Stimulated activated CD4-positive, alpha-beta T cell treated with anti-CD3 and anti-CD28 coated beads, Interleukin-1b, Interleukin-23, amount 100 ng/mL, for 4 hours (primary cell): ENCODE measurements at places on chromosomes 12 and 14.

- no peak for DNase-seq
Measured at GRCh38 chr12:50986966-50987737, 34.8 kb downstream of the HIGD1C start.

- no peak for DNase-seq
Measured at GRCh38 chr14:91231446-91231845, 13.1 kb downstream of the GPR68 start.

GRCh38 chr12:129844662-129845220 is 59.1 kb downstream of the TMEM132D start:
- no peak for DNase-seq

GRCh38 chr12:104357421-104357952 is 53.9 kb downstream of the EID3 start:
- no peak for DNase-seq

DNA sequence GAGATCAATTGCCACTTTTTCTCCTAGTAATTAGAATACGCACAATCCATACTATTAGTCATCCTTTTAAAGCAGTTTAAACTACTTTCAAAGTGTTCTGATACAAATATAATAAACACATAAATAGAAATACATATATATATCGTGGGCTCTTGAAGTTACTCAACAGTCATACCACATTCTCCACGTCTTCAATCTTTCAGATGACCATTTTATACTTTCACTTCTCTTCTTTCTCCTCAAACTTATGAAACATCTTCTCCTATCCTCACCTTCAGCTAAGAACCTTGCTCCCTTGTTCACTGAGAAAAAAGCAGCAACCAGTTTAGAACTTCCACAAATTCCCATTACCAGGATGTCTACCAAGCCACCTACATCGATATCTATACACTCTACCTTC is 19.2 kb downstream of the CEP290 start:
- DNase-seq = no peak

GRCh38 chr12:59069516-59069915 is 149.2 kb upstream of the LRIG3 start:
- no peak for DNase-seq

DNA sequence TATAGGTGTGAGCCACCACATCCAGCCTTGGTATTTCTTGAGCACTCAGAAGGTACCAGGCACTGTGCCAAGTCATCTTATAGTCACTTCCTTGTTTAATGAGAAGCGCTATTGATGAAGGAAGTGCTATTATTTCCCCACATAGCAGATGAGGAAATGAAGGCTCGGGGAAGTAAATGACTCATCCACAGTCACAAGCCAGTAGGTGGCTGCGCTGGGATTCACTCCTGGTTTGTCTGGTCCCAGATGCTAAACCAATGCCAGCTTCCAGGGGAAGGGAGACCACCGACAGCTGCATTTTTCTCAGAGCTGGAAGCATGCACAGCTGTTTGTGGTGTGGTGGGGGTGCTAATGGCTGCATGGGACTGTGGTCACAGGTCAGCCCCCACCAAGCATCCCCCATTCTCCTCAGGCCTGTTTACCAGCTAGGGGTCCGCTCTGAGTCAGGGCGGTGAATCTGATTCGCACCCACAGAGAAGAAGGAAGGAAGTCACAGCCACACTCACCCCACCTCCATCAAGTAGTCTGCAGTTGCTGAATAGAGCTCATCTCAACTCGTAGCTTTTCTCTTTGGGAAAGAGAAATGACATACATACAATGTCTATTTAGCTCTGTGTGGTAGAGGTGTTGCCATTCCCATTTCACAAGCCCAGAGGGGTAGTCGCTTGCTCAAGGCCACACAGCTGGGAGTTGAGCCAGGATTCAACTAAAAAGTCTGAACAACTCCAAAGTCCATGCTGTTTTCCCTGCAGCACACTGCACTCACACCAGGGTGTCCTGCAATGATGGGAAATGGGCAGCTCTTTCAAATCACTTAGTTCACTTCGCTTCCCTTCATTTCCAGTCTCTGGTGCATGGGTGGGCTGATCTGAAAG is 6.3 kb upstream of the LTBP2 start:
- no peak for DNase-seq

GRCh38 chr12:98259693-98260092 is 255.7 kb upstream of the TMPO start:
- DNase-seq = no peak

GRCh38 chr12:103529306-103529705 is 33.5 kb upstream of the C12orf42 start:
- DNase-seq = no peak

GRCh38 chr14:34605461-34605860 is 24.5 kb downstream of the SNX6 start:
- no peak for DNase-seq

DNA sequence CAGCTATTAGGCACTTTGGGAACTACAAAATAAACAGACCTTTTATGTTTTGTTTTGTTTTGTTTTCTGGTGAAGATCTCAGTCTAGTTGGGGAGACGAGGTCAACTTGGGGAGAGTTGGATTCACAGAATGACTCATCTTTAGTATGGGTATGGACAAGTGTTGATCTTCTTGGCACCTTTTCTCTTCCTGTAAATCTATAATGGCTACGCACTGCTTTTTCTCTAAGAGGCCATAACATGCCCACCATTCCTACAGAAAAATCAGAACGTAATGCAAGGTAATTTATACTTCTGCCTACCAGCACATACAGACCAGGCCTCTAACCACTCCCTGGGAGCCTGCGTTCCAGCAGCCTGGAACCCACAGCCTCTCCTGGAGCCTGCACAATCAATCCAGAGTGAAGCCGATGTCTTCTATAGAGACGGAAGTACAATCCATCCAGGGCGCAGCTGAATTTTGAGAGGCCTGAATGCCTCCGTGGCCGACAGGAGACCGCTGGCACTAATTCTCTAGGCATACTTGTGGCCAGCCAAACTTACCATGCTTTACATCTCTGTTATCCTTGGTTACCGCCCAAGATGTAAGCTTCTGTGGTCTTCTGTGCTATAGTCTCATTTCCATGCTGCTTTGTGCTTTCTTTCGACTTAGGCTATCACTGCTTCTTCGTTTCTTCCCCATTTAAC is 717 bp downstream of the PPHLN1 start:
- DNase-seq = no peak

DNA sequence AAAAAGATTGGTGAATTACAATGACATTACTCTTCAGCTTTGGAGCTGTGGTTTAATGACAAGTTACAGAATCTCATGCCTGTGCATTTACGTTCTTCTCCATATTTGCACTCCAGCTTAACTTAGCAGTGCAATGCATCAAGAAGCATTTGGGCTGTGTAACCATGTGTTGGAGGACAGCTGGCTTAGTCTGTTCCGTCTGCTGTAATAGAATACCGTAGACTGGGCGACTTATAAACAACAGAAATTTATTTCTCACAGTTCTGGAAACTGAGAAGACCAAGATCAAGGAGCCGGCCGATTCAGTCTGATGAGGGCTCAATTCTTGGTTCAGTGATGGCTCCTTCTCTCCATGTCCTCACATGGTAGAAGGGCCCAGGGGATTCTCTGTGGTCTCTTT is 943.5 kb downstream of the BCL11B start:
- DNase-seq = no peak

DNA sequence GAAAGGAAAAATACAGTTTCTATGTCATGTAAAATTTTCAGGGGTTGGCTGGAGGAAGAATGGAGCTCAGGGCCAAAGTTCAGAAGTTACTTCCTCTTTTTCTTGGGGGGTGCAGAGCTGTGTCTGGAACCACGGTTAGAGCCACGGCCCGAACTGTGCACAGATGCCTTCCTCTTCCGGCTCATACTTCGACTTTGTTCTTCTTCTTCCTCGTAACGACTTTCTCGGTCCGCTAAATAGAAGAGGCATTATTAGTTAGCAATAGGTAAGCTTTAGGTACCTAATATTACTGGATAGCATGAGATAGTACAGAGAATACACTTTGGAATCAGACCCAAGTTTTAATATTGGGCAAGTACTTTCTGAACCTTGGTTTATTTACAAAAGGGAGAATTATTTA is 31.2 kb downstream of the SUPT16H start:
- DNase-seq = no peak

DNA sequence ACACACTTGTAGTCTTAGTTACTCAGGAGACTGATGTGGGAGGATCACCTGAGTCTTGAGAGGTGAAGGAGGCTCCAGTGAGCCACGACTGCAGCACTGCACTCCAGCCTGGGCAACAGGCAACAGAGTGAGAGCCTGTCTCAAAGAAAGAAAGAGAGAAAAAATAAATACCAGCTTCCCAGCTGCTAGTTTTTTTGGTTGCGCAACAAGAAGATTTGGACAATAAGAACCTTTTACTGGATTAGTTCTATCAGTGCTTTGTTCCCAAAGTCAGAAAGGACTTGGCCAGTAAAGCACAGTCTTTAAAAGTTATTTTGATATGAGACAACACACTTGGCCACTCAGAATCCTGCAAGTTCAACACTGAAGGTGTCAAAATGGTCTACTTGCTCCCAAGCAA is 768.1 kb upstream of the LRFN5 start:
- DNase-seq = no peak

DNA sequence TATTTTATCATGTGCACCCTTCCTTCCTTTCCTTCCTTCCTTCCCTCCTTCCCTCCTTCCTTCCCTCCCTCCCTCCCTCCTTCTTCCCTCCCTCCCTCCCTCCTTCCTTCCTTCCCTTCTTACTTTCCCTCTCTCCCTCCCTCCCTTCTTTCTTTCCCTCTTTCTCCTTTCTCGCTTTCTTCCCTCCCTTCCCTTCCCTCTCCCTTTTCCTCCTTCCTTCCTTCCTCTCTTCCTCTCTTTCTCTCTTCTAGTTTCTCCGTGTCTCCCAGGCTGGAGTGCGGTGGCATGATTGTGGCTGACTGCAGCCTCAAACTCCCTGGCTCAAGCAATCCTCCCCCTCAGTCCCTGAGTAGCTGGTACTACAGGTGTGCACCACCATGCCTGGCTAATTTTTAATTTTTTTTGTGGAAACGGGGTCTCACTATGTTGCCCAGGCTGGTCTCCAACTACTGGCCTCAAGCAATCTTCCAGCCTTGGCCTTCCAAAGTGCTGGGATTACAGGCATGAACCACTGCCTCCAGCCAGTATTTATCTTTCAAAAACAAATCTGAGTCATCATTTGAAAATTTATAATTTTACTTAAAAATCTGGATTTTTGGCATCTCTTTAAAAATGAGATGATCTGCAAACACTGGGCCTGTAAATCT is 7.8 kb downstream of the C1RL start:
- DNase-seq = no peak

GRCh38 chr12:2215709-2216560 is 163.1 kb downstream of the CACNA1C start:
- no peak for DNase-seq

DNA sequence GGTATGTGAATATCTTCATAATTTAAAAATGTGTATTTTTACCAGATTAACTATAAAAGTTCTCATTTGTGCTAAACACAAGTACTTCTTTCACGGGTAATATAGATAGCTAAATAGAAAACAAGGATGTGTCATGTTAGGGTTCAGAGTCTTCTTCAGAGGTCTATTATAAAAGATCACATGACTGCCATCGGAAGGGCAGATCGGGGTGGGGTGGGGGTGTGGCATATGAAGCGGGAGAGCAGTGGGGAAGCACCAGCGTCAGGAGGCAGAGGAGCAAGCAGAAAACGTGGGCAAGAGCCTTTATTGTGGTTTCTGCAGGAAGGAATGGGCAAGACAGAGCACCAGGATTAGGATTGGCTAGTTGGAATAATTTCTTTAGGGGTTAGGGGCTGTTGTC is 63.7 kb upstream of the DNM1L start:
- DNase-seq = no peak

DNA sequence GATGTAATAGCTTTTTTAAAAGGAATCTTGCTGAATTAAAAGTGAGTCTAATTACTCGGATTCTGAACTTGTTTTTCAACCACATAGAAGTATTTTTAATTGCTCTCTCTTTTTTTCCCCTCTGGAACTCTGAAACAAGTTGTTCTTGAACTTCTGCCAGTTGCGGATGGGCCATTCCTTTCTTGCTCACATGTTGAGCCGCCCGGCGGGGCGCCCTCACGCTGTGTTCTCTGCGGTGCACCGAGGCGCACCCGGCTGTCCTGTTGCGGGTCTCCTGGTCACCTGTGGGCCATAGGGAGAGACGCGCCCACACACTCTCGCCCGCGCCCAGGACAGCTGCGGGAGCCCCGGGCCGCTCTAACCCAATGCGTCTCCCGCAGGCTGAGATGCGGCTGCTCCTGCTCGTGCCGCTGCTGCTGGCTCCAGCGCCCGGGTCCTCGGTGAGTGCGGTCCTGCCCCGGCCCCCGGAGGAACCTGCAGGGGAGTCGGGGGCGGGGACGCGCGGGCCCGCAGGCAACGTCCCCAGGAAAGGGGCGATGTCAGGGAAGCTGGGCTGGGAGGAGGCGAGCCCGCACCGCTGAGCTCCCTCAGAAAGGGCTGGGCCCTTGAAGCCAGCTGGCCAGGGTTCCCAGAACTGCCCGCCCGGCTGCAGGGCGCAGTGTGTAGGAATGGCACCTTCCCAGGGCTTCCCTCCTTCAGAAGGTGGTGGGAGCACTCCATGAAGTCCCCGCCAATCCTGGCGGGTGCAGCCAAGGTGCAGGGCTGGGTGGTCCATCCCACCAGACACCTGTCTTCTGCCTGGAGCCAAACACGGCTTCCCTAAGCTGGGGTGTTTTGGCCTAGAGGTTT is 2.3 kb downstream of the PAPLN start:
- no peak for DNase-seq

- no peak for DNase-seq
Measured at GRCh38 chr14:91257328-91258010, 13.0 kb upstream of the GPR68 start.

DNA sequence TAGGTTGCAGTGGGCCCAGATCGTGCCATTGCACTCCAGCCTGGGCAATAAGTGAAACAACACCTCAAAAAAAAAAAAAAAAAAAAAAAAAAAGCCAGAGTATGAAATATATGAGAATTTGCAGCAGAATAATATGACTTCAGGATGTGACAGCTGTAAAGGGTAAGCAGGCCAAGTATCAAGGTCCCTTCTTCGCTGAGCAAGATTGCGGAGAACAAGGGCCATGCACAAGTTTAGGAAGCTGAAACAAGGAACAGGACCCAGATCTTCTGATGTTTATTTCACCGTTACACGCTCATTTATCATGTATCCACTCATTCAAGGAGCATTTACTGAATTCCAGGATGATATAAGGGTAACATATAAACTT is 659 bp upstream of the FOXJ2 start:
- DNase-seq = no peak

DNA sequence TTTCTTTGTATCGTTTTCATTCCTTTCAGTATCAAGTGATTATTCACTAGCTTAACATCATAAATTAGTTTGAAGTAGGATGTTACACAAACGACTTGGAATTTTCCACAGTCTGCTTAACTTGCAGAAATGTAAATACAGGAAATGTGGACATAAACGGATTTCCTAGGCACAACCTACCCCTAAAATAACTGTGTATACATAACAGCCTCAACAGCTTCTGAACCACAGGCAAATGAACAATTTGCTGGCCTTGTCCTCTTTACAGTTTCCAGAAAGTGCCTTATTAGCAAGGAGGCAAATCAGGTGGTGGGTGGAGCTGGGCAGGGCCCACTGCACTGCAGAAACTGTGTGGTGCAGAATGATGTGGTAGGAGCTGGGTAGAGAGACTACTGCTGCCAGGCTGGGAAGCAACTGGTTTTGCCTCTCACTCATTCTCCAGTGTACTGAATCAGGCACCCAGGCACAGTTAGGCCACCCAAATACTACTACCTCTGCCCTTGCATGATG is 14.1 kb downstream of the DRAM1 start:
- DNase-seq = no peak
